Central memory CD8-positive, alpha-beta T cell (primary cell): ENCODE measurements at places on chromosomes 2 and 18.
A peak's percentile ranks its signal among the peaks of the same experiment; 100 is the strongest.

- DNase-seq = no peak
- no peaks in the 10 kb centered on the region for H3K36me3 ChIP-seq
- H3K4me3 ChIP-seq = no peak overlapping the region
- H3K4me1 ChIP-seq = no peaks in the 10 kb centered on the region
Measured at GRCh38 chr2:204744506-204744905, 199.2 kb downstream of the PARD3B start.

GRCh38 chr18:21669736-21670285 is 34.8 kb downstream of the ABHD3 start:
- H3K27ac ChIP-seq = peak overlapping the region; percentile 27
- H3K36me3 ChIP-seq = peaks cover 10% of the 10 kb centered on the region

- no peaks in the 10 kb centered on the region for H3K27me3 ChIP-seq
- peak overlapping the region; percentile 64 for H3K27ac ChIP-seq
- DNase-seq = peak; percentile 34
- H3K4me3 ChIP-seq = no peak overlapping the region
Measured at GRCh38 chr2:134181219-134181618, 72.7 kb upstream of the MGAT5 start.

DNA sequence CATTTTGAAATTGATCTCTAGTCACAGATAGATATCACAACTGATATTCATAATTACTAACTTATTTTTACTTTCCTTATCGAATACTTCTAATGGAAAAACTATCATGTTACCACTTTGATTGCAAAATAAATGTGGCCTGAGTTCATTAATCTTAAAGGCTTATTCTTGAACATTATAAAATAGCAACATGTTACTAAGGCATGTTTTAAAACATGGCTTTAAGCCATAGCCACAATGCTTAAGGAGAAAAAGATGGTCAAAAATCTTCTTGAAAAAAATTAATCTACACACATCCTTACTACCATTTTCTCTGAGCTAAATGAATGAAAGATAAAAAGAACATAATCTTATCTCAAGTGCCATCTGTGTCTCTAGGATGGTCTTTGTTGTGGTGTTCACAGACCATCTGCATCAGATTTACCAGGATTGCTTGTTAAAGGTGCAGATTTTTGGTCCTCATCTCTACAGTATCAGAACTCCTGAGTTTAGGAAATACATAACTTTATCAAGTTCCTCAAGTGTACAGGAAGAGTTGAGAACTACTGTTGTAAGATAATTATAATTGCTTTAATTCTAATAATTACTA is 15.3 kb downstream of the MTX2 start:
- H3K36me3 ChIP-seq = peaks cover 3% of the 10 kb centered on the region
- H3K27me3 ChIP-seq = no peaks in the 10 kb centered on the region
- peaks cover 49% of the 10 kb centered on the region for H3K4me1 ChIP-seq
- DNase-seq = no peak
- no peak overlapping the region for H3K4me3 ChIP-seq

GRCh38 chr2:118114863-118115262 is 26.6 kb downstream of the INSIG2 start:
- DNase-seq = no peak
- H3K27ac ChIP-seq = no peak overlapping the region
- H3K4me1 ChIP-seq = no peaks in the 10 kb centered on the region
- H3K27me3 ChIP-seq = no peaks in the 10 kb centered on the region
- no peak overlapping the region for H3K4me3 ChIP-seq
- peaks cover 3% of the 10 kb centered on the region for H3K36me3 ChIP-seq

- no peaks in the 10 kb centered on the region for H3K36me3 ChIP-seq
- H3K27me3 ChIP-seq = no peaks in the 10 kb centered on the region
- H3K4me3 ChIP-seq = no peak overlapping the region
Measured at GRCh38 chr2:19029655-19030054, 328.8 kb downstream of the OSR1 start.

DNA sequence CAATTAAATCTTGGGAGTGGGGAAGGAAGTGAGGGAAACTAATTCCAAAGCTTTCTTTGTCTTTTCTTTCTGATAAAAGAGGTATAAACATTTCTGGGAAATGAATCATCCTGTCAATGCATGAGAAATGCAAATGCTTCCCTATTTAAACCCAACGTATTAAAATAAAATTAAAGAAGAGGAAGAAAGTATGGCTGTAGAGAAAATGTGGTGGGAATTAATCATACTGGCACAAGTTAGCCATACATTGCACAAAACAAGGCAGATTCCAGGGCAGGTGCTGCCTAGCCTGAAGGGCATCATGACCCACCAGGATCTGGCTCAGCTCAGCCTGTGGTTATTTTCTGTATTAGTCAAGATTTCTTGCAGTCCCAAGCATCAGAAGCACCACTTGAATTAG is 338.0 kb downstream of the NYAP2 start:
- no peaks in the 10 kb centered on the region for H3K4me1 ChIP-seq
- no peak for DNase-seq
- H3K27ac ChIP-seq = no peak overlapping the region
- no peaks in the 10 kb centered on the region for H3K36me3 ChIP-seq
- H3K27me3 ChIP-seq = peaks cover 9% of the 10 kb centered on the region

DNA sequence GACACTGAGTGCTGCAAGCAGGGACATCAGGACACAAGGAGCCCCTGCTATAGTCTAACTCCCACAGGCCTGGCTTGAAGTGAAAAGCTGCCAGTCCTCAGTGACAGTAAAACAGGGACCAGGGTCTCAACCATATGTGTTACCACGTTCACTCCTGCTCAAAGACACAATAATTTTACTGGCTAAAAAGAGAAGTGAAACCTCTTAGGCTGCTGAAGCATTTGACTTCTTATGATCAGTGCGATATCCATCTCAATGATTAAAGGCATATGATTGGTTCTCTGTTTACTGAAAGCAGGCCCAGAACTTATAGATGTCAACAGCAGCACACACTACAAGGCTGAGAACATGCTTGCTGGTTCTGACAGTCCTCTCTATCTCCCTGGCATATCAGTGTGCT is 129.8 kb upstream of the LMAN1 start:
- no peak for DNase-seq
- H3K4me3 ChIP-seq = no peak overlapping the region
- H3K4me1 ChIP-seq = no peaks in the 10 kb centered on the region
- H3K27me3 ChIP-seq = peaks cover 19% of the 10 kb centered on the region
- no peak overlapping the region for H3K27ac ChIP-seq

DNA sequence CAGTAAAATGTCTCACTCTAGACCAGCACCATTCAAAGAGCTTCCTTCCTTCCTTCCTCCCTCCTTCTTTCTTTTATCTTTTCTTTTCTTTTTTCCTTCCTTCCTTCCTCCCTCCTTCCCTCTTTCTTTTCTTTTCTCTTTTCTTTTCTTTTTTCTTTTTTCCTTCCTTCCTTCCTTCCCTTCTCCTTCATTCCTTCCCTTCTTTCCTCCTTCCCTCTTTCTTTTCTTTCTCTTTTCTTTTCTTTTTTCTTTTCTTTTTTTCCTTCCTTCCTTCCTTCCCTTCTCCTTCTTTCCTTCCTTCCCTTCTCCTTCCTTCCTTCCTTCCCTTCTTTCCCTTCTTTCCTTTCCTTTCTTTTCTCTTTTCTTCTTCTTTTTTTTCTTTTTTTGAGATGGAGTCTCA is 985.1 kb downstream of the DSC3 start:
- no peaks in the 10 kb centered on the region for H3K27me3 ChIP-seq
- H3K4me1 ChIP-seq = no peaks in the 10 kb centered on the region
- H3K36me3 ChIP-seq = peaks cover 2% of the 10 kb centered on the region
- H3K4me3 ChIP-seq = no peak overlapping the region
- DNase-seq = no peak

GRCh38 chr18:37578886-37579513 is 13.4 kb upstream of the CELF4 start:
- peaks cover 28% of the 10 kb centered on the region for H3K27me3 ChIP-seq
- no peak overlapping the region for H3K4me3 ChIP-seq
- no peaks in the 10 kb centered on the region for H3K4me1 ChIP-seq
- no peaks in the 10 kb centered on the region for H3K36me3 ChIP-seq
- no peak for DNase-seq

GRCh38 chr2:6793371-6793770 is 72.3 kb downstream of the CMPK2 start:
- H3K27ac ChIP-seq = no peak overlapping the region
- H3K4me3 ChIP-seq = no peak overlapping the region
- DNase-seq = no peak
- no peaks in the 10 kb centered on the region for H3K4me1 ChIP-seq
- H3K27me3 ChIP-seq = peaks cover 36% of the 10 kb centered on the region
- no peaks in the 10 kb centered on the region for H3K36me3 ChIP-seq

- no peaks in the 10 kb centered on the region for H3K4me1 ChIP-seq
- H3K27me3 ChIP-seq = peaks cover 24% of the 10 kb centered on the region
- H3K36me3 ChIP-seq = no peaks in the 10 kb centered on the region
- H3K27ac ChIP-seq = no peak overlapping the region
- H3K4me3 ChIP-seq = no peak overlapping the region
Measured at GRCh38 chr2:2919574-2920365, 457.8 kb downstream of the EIPR1 start.

DNA sequence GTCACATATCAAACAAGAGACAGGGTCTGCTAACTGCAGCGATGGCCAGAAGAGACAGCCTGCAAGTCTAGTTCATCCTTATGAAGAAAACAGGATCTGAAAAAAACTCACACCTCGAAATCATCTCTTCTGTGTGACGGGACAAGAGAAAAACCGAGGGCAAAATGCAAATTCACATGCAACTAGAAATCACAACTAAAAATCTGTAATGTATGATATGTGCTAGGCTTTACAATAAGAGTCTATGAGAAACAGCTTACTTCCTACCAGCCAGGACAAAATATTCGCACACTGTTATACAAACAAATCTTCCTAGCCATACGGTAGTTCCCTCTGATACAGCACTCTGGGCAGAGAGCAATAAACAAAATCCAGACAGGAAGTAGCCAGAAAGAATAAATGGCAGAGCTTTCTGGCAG is 48.8 kb downstream of the ANKRD44 start:
- peak overlapping the region; percentile 62 for H3K4me3 ChIP-seq
- no peaks in the 10 kb centered on the region for H3K27me3 ChIP-seq
- DNase-seq = no peak
- peaks cover 78% of the 10 kb centered on the region for H3K4me1 ChIP-seq
- peaks cover 20% of the 10 kb centered on the region for H3K36me3 ChIP-seq
- peak overlapping the region; percentile 93 for H3K27ac ChIP-seq

- no peak for DNase-seq
- peaks cover 19% of the 10 kb centered on the region for H3K27me3 ChIP-seq
- no peak overlapping the region for H3K27ac ChIP-seq
- peaks cover 19% of the 10 kb centered on the region for H3K4me1 ChIP-seq
- H3K36me3 ChIP-seq = peaks cover 5% of the 10 kb centered on the region
Measured at GRCh38 chr2:113000436-113000835, 4.8 kb upstream of the IL36A start.

DNA sequence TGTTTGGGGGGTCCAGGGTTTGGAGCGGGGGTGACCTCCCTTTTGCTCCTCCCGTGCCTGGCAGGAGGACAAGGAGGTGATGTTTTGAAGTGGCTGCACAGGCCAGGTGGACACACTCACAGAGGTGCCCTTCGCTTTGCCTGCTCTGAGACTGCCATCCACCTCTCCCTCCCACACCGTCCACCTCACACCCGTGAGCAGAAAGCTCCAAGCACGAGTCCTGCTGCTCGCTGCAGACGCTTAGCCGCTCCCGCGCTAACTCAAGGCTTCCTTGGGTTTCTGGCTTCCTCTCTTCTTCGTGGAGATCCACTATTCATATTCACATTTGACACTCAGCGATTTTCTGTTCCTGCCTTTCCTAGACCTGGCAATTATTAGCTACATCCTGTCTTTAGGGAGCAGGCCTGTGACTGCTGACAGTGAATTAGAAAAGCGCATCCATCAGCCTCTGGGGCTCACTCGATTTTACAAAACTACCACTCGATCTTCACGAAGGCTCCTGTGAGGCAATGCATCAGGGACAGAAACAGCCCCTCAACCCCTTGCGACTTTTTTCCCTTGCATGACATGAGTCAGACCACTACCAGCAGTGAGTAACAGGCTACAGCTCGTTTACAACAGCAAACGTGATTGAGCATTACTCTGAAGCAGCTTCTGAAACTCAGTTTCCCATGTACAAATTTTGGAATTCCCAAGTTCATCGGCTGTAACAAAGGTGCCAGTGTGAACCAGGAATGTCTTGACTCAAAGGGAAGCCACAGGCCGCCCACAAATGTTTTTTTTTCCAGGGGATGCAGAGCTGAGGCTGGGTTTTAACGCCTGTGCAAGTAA is 238.7 kb upstream of the SOX11 start:
- DNase-seq = no peak
- H3K27me3 ChIP-seq = no peaks in the 10 kb centered on the region
- no peaks in the 10 kb centered on the region for H3K4me1 ChIP-seq
- no peak overlapping the region for H3K27ac ChIP-seq

GRCh38 chr18:75504469-75504868 is 77.0 kb upstream of the SMIM21 start:
- no peak overlapping the region for H3K27ac ChIP-seq
- H3K27me3 ChIP-seq = peaks cover 85% of the 10 kb centered on the region

GRCh38 chr2:35822716-35823115 is 532.9 kb upstream of the CRIM1 start:
- H3K4me1 ChIP-seq = no peaks in the 10 kb centered on the region
- no peak for DNase-seq
- H3K36me3 ChIP-seq = no peaks in the 10 kb centered on the region
- peaks cover 25% of the 10 kb centered on the region for H3K27me3 ChIP-seq

GRCh38 chr18:63570721-63571120 is 16.4 kb upstream of the SERPINB13 start:
- no peak overlapping the region for H3K4me3 ChIP-seq
- no peak overlapping the region for H3K27ac ChIP-seq
- peaks cover 61% of the 10 kb centered on the region for H3K27me3 ChIP-seq
- peaks cover 3% of the 10 kb centered on the region for H3K36me3 ChIP-seq
- no peak for DNase-seq
- no peaks in the 10 kb centered on the region for H3K4me1 ChIP-seq

- H3K27ac ChIP-seq = no peak overlapping the region
- peaks cover 10% of the 10 kb centered on the region for H3K4me1 ChIP-seq
- no peak overlapping the region for H3K4me3 ChIP-seq
- H3K36me3 ChIP-seq = no peaks in the 10 kb centered on the region
- no peak for DNase-seq
Measured at GRCh38 chr2:102304268-102304667, 7.1 kb upstream of the IL1RL1 start.

DNA sequence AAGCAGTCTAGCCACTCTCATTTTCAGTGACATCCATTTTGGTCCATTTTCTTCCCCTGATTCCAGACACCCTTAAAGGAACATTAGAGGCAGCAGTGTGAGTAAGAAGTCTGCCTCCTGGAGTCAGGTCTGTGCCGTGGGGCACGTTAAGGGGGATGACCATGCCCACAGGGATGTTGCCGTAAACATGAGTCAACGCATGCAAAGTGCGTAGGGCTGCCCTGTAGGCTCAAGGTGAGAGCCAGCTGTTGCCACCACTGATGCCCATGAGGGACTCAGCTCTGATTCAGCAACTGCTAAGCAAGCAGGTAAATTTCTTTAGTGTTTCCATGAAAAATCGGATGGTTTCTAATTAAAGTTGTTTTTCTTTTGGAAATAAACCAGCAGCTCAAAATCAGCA is 61.4 kb upstream of the TFCP2L1 start:
- no peak overlapping the region for H3K27ac ChIP-seq
- peaks cover 57% of the 10 kb centered on the region for H3K36me3 ChIP-seq
- no peaks in the 10 kb centered on the region for H3K4me1 ChIP-seq
- H3K27me3 ChIP-seq = no peaks in the 10 kb centered on the region
- no peak for DNase-seq

- H3K27ac ChIP-seq = no peak overlapping the region
- H3K27me3 ChIP-seq = peaks cover 24% of the 10 kb centered on the region
- no peak for DNase-seq
- H3K4me3 ChIP-seq = no peak overlapping the region
Measured at GRCh38 chr2:14967729-14968128, 335.2 kb downstream of the LRATD1 start.

- no peaks in the 10 kb centered on the region for H3K27me3 ChIP-seq
- no peaks in the 10 kb centered on the region for H3K4me1 ChIP-seq
- no peak overlapping the region for H3K4me3 ChIP-seq
- no peaks in the 10 kb centered on the region for H3K36me3 ChIP-seq
- no peak for DNase-seq
Measured at GRCh38 chr2:66832646-66833435, 397.9 kb downstream of the MEIS1 start.
